ENCODE measurements at places on chromosomes 1 and 21. TPM values are rescaled to one million over a fixed set of nuclear protein-coding genes. Genes with fewer than 3 reads are reported as not detected.

- no peak for DNase-seq
These were observed 83.2 kb upstream of the RGS4 start for GRCh38 chr1:162985816-162986435.

GRCh38 chr1:156525071-156525501 is 24.5 kb upstream of the MEF2D start:
- no peak for DNase-seq

DNA sequence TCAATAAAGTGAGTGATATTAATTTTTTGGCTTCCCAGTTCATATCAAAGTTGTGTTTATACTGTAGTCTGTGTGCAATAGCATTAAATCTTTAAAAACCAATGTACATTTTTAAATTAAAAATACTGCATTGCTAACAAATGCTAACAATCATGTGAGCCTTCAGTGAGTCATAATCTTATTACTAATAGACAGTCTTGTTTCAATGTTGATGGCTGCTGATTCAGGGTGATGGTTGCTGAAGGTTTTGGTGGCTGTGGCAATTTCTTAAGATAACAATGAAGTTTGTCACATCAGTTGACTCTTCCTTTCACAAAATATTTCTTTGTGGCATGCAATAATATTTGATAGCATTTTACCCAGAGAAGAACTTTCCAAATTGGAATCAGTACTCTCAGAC is 109.0 kb downstream of the ZMYM4 start:
- DNase-seq: no peak

AIRE gene
- not detected for total RNA-seq

- no peak for DNase-seq
These were observed 2.2 kb downstream of the COPA start for GRCh38 chr1:160340866-160341265.

GRCh38 chr1:182315167-182315556 is 76.4 kb downstream of the GLUL start:
- no peak for DNase-seq

ARV1 gene
- 15.6 TPM for total RNA-seq

Data from natural killer cell treated with Interleukin-12 subunit alpha and Interleukin-12 subunit beta and Interleukin-15 and Interleukin-18, amount 100 ng/mL, for 72 hours (primary cell).